ENCODE measurements at places on chromosomes 1 and 21. TPM values are rescaled to one million over a fixed set of nuclear protein-coding genes. Genes with fewer than 3 reads are reported as not detected.

GRCh38 chr1:43651902-43652301, 2.0 kb downstream of the KDM4A start:
- DNase-seq = no peak

DNA sequence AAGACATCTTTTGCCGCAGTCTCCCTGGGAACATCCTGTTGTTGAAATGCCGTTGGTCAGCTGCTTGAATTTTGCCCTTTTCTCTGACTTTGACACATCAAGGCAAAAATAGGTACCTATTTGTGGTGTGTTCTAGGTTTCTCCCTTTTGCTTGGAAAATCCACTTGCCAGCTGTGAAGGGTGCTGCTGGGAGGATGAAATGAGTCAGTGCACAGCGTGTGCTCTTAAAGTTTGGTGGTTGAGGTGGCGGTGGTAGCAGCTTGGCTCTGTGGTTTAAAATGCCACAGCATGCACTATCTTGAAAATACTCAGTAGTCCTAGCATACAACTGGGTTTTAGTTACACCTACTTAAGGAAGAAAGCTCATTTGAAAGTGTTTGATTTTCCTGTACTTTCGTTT, 183.8 kb downstream of the DHRS3 start:
- peak; percentile 70 for DNase-seq

- no peak for DNase-seq
Measured at GRCh38 chr1:45842786-45843185, 39.4 kb downstream of the MAST2 start.

- no peak for DNase-seq
Measured at GRCh38 chr1:89298461-89298860, 25.8 kb upstream of the GBP5 start.

GRCh38 chr1:151720125-151720524, 1.2 kb upstream of the RIIAD1 start:
- DNase-seq = no peak

DNA sequence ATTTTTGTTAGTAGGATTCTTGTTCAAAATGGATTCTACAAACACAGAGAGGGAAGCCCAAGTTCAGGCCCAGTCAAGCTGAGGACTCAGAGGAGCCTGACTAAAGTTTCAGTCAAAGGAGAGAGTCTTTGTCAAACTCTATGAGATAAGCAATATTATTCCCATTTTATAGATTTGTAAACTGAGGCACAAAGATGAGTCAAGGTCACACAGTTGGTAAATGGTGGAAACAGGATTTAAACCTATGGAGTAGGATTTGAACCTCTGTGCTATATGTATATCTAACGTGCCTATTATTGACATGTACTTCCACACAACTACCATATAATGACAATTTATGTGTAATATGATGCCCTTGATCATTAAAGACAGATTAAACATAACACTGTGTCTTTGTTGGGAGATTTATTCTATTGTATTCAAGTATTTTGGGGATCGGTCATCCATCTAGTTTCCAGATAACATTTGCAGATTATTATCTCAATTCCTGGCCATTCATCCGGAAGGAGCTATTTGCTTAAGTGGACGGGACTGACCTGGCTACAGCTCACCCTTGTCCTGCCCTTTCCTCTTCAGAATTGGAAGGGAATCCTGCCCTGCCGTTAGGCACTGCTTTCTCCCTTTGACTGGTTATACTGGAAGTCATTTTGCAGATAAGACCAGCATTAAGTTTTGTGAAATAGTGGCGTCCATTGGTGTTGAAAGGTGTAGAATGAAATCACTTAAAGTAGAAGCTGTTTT, 86.1 kb upstream of the LMO4 start:
- DNase-seq = peak; percentile 21

- no peak for DNase-seq
Measured at GRCh38 chr1:973459-974292, 7.4 kb downstream of the PLEKHN1 start.

GRCh38 chr1:165344198-165344597, 12.3 kb downstream of the LMX1A start:
- DNase-seq = no peak

- DNase-seq = no peak
Measured at GRCh38 chr1:230068621-230068873, 1.5 kb downstream of the GALNT2 start.

DNA sequence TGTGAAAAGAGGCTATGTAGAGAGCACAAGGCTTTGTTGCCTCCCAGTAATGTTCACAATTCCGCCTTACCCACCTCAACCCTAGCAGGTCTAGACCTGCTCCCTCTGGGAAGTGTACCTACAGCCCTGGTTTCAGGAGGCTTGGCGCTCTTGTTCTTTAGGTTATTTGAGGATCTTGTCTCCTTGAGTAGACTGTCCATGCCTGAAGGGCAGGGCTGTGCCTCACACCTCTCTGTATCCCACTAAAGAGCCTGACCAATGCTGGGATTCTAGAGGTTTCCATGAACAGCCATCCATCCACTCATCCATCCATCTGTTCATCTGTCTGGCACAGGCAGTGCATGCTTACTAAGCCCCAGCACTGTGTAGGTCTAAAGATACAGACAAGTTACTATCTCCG, 1.0 kb downstream of the RAB7B start:
- DNase-seq = no peak

- no peak for DNase-seq
Measured at GRCh38 chr21:45322231-45322959, 34.7 kb upstream of the POFUT2 start.

DNA sequence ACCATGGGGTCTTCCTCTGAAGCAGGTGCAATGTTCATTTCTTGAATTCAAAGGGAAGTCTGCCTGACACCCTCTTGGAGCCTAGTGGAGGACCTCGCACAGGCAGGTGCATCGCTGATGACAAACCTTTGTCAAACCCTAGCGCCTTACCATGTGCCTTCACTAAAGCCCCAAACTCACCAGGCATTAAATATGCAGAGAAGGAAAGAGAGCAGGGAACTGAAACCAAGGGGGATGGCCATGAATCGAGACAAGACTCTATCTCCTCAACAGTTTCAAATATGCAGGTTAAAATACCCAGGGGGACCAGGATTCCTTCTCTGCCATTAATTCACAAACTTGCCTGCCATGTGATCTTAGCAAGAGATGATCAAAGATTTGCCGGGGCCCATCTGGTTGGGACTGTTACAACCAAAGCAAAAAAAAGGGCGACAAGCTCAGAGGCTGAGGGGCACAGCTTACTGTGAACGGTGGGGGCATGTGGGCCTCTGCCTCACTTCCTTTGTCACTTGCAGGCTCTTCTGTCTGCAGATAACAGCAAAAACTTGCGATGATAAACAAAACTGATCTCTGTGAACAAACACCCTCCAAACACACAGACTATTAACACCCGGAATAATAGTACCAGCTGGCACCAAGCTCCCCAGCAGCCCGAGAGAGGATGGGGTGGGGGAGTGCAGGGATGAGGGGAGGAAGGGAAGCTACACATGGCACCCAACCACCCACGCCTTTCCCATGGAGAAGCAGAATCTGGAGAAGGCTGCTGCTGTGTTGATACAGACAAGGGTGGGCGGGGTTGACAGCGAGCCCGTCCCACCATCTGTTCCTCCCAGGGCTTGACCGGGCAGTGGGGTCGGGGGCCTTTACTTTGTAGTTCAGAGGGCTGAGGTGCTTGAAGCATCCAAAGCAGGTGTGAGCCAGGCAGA, 33.9 kb downstream of the TMEM63A start:
- DNase-seq = no peak

- no peak for DNase-seq
Measured at GRCh38 chr1:203182387-203182953, 4.0 kb downstream of the CHI3L1 start.

- no peak for DNase-seq
Measured at GRCh38 chr1:167620002-167620401, 10.0 kb upstream of the RCSD1 start.

DNA sequence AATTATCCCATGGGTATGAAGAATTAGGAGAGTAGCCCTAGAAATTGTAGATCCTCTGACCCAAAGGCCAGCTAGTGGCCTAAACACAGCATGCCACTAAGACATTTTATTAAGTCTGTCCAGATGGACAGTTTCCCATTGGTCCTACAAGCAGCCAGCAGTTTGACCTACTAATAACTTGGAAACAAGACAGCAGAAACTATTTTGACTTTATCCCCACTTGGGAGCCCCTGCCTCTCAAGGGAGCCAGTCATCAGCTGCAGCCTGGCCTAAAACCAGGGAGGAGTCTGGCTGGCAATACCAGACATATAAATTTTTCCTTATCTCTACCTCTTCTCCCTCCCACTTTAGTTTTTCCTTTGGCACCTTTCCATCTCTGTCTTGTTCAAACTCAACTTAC, 222.6 kb upstream of the KCTD3 start:
- DNase-seq = no peak

The SIM2 gene
- total RNA-seq = not detected

The PRR9 gene
- total RNA-seq = not detected

The CFAP107 gene
- not detected for total RNA-seq

The HES3 gene
- not detected for total RNA-seq

The RIPPLY3 gene
- not detected for total RNA-seq

The OR10J5 gene
- not detected for total RNA-seq

The PCBP3 gene
- total RNA-seq = not detected

The LCE3C gene
- not detected for total RNA-seq

The SPRR2F gene
- not detected for total RNA-seq

The IFNAR1 gene
- total RNA-seq = 32.2 TPM

The LRRC3 gene
- not detected for total RNA-seq

The OR2G6 gene
- total RNA-seq = not detected

All from Caki2 (cell line).